ENCODE measurements at places on chromosomes 7 and 10.

DNA sequence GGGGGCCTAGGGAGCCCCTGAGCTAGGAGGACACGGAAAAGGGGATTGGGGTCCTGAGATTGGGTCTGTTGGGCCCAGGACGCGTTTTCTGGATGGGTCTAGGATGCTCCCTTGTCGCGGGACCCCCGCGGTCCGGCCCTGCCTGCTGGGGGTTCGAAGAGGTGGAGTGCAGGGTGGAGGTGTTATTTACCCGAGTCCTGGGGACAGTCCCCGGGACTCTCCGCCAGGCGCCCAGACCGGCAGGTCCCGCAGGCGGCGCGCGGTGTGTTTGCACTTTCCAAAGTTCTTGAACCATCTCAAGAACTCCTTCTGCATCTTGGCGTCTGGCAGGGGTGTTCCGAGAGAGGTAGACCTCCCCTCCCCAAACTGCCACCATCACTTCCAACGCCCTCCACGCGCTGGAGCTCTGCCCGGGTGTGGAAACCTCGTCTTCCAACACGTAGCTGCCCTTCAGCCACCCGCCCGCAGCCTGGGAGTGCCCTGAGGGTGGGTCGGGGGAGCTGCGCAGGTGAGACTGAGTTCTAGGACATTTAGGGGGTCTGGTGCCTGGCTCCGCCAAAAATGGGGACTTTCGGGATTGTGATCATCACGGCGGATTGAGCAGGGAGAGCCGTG, 569 bp downstream of the CAV1 start:
- no peak for DNase-seq

DNA sequence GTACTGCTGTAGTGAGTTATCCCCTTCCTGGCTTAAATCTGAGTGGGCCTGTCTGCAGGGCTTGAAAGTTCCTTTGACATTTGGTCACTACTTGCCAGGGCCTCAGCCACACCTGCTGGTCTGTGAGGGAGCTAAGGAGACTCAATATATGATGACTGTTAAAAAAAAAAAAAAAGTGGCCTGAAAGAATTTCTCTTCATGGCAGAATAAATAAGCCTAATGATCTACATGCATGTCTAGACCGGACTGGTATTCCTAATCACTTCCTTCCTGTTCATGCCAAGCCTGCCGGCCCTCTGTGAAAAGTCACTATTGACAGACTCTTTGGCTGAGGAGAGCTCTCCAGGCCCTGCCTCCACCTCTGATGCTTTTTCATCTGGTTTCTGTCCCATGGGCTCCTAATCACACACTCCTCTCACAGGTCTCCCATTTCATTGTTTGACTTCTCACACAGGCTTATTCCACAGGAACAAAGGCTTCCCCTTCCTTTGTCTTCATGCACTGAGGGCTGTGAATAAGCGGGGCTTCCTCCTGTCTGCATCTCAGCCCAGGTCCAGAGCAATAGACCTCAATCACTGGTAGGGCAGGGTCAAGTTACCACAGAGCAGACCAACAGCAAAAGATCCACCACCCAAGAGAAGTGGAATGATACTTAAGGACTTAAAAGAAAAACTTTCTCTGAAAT, 99.1 kb upstream of the SEC61G start:
- DNase-seq = peak; percentile 45

DNA sequence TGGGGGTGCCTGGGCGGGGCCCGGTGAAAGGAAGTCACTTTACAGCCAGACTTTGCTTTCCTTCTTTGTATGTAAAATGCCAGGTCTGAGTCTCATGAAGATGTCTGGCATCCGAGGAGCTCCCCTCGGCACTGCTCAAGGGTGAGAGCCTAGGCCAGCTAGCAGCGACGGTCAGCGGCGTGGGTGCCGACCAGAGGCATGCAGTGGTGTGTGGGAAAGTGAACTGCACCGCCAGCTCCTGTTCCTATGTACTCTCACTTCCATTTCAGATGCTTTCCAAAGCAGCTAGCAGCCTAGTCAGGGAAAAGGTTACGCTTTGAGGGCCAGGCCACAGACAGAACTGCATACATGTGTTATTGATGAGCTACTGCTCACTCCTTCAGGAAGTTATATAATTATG, 172.8 kb downstream of the ZMYND11 start:
- DNase-seq = no peak

DNA sequence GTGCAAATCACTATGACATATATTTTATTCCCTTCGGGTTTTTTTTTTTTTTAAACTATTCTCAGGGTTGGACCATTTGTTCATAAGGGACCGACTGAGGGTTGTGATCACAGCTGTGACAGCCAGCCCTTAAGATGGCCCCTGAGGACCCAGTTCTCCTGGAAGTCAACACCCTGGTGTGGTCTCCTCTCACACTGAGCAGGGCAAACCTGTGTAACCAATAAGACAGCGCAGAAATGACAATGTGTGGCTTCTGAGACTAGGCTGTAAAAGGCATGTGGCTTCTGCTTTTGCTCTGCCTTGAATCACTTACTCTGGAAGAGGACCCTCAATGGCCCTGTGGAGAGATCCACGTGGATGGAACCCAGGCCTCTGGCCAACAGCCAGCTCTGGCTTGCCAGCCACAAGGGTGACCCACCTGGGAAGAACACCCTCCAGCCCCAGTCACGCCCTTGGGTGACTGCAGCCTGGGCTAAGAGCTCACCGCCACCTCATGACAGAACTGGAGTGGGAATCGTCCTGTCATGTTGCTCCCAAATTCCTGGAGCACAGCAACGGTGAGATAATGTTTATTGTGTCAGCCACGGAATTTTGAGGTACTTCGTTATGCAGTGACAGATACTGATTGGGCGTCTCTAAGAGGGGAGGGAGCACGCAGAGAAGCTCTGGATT, 127.1 kb downstream of the CLEC2L start:
- DNase-seq = no peak

GRCh38 chr7:121313793-121314676, 14.8 kb upstream of the WNT16 start:
- peak; percentile 43 for DNase-seq

DNA sequence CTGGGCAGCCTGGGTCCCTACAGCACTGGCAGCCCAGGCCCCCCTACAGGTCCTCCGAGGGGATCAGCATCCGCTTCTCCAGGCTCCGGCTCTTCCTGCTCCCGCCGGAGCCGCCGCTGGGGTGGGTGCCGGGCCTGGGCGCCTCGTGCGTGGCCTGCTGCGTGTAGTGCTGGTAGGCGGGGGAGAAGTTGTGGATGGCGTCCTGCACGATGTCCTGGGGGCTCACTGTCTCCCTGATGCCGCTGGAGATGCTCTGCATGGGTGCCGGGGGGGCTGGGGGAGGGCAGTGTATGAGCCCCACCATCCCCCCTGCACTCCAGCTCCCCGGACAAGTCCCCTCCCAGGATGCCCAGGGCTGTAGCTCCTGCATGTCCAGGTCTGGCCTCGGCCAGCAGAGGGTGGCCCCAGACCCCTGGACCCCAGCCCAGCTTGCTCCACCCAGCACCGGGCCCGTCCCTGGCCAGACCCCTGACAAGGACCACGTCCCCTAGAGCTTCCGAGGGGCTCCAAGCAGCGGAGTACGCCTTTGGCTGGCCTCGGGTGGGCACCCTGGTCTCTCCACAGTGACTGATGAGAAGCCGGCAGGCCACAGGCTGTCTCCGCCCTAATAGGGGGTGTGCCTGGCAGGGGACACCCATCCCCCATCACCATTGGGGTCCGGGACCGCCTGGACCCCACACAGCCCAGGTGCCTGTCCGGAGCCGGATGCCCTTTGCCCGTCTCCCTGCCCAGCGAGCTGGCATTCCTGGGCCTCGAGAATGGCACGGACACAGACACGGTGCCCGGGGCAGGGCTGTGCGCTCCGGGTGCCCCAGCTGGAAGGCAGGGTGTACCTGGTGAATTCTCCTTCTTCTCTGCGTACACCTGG, 8.9 kb downstream of the TMEM184A start:
- DNase-seq = no peak

DNA sequence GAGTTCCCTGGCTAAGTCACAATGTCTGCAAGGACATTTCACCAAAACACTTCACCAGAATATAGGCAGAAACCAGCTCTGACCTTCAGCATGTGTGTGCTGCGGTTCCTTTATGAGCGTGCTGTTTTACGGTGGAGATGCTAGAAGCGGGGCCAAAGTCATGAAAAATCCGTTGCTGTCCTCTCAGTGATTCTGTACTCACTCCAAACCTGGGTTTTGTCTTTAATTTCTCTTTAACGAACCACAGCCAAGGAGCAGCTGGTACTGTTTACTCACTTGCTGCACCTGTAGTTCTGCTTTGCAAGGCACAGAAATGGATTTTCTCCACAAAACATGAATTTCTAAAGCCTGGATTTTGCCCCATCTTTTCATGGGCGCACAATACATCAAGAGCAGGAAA, 639.9 kb downstream of the PHTF2 start:
- peak; percentile 22 for DNase-seq

DNA sequence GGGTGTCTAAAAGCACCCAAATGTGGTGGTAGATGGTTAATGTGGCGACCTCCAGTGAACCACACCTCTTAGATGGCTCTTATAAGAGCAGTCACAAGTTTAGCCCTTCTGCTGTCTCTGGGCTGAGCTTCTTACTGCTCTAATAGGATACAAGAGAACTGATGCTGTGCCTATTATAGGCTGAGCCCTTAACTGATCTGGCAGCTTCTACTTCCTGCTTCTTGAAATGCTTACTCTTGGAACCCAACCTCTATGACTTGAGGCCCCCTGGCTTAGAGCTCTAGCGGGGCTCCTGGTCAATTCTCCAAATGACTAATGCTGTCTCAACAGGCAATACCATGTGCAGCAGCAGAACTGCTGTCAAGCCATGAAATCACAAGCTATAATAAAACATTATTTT, 35.0 kb upstream of the LSM8 start:
- DNase-seq = no peak

DNA sequence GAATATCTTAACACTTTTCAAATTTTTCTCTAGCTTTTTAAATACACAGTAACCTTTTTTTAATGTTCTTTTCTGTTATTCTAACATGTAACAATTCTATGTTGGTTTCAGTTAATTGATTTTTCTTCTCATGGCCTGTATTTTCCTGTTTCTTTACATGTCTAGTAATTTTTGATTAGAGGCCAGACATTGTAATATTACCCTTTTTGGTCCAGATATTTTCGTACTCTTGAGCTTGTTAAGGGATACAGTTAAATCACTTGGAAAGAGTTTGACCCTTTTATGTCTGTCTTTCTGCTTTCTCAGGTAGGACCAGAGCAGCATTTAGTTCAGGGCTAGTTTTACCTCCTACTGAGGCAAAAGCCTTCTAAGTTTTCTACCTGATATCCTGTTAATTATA, 45.0 kb downstream of the BICC1 start:
- DNase-seq = no peak

GRCh38 chr10:132036887-132037675, 28.7 kb upstream of the JAKMIP3 start:
- peak; percentile 25 for DNase-seq

DNA sequence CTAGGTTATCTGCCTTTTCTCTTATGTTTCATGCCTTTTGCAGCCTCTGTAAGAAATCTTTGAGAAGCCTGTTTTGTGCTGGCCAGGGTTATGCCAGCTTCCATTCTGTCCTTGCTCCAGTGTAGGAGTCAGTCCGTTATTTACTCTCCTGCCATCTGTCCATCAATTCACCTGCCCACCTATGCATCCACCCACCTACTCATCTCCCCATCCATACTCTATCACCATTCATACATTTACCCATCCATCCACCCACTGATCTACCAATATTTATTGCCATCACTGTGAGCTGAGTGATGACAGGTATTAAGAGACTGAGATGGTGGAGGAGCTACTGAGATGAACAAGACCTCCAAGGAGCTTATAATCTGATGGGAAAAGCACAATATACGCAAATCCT, 12.7 kb upstream of the PPIF start:
- DNase-seq = no peak

- DNase-seq = peak; percentile 4
Observed at GRCh38 chr10:1677307-1677939, 59.9 kb downstream of the ADARB2 start.

DNA sequence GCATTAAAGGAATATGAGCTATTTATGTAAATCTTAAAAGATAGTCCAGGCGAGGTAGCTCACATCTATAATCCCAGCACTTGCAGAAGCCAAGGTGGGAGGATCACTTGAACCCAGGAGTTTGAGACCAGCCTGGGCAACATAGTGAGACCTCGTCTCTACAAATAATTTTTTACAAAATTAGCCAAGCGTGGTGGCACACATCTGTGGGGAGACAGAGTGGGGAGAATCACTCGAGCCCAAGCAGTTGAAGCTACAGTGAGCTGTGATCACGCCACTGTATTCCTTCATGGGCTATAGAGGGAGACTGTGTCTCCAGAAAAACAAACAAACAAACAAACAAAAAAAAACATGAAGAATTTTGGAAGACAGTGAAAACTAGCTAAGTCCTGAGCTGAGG, 28.4 kb downstream of the HERC4 start:
- DNase-seq = no peak

- DNase-seq = no peak
Observed at GRCh38 chr10:129104266-129105045, 362.6 kb upstream of the MGMT start.

- DNase-seq = no peak
Observed at GRCh38 chr7:34222722-34223121, 317.4 kb downstream of the BMPER start.

DNA sequence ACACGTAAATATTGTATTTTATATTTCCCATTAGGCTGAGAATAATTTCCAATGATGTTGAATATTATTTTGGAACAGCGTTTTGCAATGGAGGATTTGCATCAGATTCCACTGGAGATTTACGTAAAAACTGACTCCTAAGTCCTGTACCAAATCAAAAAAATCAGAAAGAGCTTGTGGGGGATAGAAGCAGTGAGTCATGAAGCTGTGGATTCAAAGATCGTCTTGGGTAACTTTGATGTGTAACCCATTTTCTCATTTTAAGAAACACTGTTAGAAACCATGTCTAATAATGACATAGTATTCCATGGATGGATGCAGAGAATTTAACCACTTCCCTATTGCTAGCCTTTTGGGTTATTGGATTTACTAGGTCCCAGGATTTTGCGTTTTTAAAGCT, 158.6 kb downstream of the INHBA start:
- no peak for DNase-seq

- no peak for DNase-seq
Observed at GRCh38 chr10:4074545-4075407, 289.8 kb upstream of the KLF6 start.

GRCh38 chr10:127918572-127918971, 11.7 kb downstream of the PTPRE start:
- DNase-seq = no peak

- DNase-seq = no peak
Observed at GRCh38 chr10:15763006-15763405, 43.3 kb upstream of the ITGA8 start.

DNA sequence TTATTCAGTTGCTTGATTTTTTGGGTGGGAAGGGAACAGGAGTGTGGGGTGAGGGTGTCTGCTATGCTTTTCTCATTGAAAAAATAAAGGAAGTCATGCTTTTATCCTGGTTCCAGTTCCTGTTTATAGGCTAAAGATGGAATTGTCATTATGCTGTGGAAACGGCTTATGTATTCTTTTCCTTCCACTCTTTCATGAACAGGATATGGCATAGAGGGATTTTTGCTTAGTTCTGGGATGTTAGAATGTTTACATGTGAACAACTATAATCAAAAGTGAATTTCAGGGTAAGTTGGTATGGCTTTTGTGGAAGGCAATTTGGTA, 35.9 kb upstream of the PTPN12 start:
- DNase-seq = no peak

Data from COR-L47 (cell line).